ENCODE measurements at places on chromosomes 3 and 15.
A peak's percentile ranks its signal among the peaks of the same experiment; 100 is the strongest.

- DNase-seq: peak; percentile 53
Observed at GRCh38 chr15:98873441-98874218, 134.0 kb downstream of the PGPEP1L start.

- no peak for DNase-seq
Observed at GRCh38 chr3:151625086-151625485, 108.6 kb upstream of the AADACL2 start.

GRCh38 chr3:15029625-15030024, 35.5 kb downstream of the MRPS25 start:
- no peak for DNase-seq

DNA sequence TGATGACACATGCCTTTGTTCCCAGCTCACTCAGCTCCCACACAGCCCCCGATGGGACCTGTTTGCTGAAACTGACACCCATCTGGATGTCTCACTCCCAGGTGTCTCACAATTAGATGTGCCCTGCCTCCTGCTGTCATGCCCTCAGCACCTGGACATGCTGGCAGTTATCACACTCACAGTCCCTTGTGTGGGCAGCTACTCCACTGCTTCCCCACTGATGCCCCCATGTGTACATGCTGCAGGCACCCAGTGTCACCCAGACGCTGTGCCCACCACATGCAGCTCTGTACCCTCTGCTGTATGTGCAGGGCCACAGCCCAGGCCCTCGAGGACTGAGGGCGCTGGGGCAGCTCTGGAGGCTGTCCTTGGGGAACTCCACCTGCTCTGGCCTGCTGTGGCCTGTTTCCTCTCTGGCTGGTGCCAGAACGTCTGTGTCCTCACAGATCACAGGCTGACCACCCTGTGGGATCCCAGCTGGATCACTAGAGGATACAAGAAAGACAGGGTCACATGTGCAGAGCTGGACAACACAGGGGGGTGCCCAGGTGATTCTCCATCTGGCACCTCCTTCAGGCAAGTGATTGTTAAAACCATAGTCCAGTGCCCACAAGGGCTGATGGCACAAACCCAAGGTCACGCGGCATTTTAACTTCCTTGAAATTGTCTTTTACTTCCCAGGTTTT, 14.0 kb downstream of the C3orf22 start:
- DNase-seq: no peak

GRCh38 chr3:72340056-72340455, 508.2 kb downstream of the SHQ1 start:
- DNase-seq: no peak

GRCh38 chr3:39125841-39126500, 18.5 kb downstream of the TTC21A start:
- peak; percentile 47 for DNase-seq

GRCh38 chr3:161081633-161082032, 23.5 kb downstream of the B3GALNT1 start:
- DNase-seq: peak; percentile 11

DNA sequence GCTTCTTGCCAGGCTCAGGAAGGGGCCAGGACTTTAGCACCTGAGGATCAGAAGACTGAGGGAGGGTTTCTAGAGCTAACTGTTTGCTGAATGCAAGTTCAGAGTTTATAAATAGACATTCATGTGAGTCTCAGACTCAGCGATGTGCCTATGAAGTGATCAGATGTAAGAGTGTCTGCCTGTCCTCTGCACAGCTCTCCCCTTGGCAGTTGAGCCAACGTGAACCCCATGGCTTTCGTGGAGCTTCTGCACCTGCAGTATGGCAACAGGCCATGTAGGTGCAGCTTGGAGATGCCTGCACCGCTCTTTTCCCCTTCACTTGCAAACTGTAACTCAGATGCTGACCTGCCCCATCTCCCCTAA, 141.9 kb downstream of the CHDH start:
- no peak for DNase-seq

DNA sequence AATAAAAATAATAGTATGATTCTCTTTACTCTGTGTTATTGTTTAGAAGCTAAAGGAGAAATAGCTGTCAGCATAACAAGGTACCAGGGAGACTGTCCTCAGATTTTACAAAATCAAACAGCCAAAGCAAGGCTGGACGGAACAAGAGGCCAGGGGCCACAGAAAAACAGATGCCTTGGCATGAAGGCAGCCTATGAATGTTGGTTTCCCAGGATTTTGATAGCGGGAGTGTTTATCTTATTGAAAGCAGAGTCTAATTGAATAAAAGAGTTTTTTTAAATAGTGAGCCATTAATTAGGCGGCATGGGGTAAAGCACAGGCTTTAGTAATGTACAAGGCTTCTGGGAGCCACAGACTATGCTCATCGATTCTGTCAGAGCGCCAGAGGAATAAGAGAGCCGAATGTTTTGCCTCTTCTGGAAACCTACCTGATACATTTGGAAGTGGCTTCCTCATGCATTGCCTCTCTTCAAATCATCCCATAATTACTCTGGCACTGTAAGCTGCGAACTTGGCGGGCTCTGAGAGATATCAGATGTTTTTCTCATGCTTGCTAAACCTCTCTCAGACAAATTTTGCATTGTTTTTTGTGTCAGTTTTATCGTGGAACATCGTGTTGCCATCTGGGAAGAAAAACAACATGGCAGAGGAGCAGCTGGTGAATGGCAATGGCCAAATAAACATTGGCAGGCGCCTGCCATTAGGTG, 30.4 kb upstream of the TMCO5A start:
- no peak for DNase-seq

Measured in fibroblast of pulmonary artery (primary cell).